ENCODE measurements at places on chromosomes 4 and X.
A peak's percentile ranks its signal among the peaks of the same experiment; 100 is the strongest.

DNA sequence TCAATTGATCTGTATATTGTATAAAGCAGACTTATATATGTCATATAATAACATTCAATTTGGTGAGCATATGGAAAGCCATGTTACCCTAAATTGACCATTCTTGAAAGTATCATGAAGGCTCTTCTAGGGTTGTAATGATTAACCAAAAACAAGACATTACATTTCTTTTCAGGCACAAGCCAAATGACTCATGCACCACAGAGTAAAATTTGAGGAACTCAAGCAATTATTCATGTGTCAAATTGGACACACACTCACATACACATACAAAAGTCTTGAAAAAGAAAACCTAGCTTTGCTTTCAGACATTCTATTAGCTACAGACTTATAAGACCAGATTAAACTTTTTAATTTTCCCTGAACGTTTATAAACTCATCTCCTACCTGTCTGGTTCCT, 146.5 kb upstream of the PCDH18 start:
- DNase-seq = no peak

GRCh38 chrX:11733614-11734013, 24.4 kb upstream of the MSL3 start:
- no peak for DNase-seq

GRCh38 chr4:122861172-122861943, 34.7 kb downstream of the FGF2 start:
- DNase-seq = no peak

DNA sequence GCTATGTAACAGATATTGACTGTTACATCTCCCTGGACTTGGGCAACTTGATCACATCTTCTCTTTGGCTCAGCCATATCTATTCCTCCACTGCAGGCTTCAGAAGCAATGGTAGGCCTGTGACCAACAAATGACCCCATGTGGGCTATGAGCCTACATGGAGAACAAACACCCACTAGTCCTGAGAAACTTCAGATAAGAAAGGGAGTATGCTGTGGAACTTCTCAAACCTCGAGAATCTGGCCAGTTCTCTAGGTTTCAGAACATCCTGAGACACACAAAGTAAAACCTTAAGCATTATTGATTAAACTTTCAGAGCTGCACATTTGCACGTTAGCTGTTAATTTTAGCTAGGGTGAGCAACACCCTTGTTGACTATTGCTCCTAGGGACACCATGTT, 16.3 kb downstream of the RBMX2 start:
- no peak for DNase-seq

GRCh38 chr4:19650903-19651864, 600.5 kb upstream of the SLIT2 start:
- no peak for DNase-seq

GRCh38 chrX:134864431-134864830, 126.4 kb upstream of the SMIM10 start:
- DNase-seq = no peak

- no peak for DNase-seq
Observed at GRCh38 chrX:148310426-148311165, 189.8 kb upstream of the AFF2 start.

GRCh38 chr4:17561195-17561909, 15.6 kb upstream of the LAP3 start:
- DNase-seq = peak; percentile 84

DNA sequence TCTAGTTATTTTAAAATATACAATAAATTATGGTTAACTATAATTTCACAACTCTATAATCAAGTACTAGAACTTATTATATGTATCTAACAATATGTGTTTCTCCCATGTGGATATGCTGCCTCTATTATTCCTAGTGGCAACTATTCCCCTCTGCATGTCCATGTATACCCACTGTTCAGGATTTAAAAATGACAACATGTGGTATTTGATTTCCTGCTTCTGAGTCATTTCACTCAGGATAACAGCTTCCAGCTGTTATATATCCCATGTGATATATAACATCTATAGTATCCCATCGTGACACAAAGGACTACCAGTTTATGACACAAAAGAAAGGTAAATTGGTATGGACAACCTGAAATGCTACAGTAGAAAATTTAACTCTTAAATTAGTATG, 167.4 kb upstream of the TACR3 start:
- no peak for DNase-seq

- DNase-seq = no peak
Observed at GRCh38 chr4:166014411-166014810, 141.4 kb downstream of the TLL1 start.

DNA sequence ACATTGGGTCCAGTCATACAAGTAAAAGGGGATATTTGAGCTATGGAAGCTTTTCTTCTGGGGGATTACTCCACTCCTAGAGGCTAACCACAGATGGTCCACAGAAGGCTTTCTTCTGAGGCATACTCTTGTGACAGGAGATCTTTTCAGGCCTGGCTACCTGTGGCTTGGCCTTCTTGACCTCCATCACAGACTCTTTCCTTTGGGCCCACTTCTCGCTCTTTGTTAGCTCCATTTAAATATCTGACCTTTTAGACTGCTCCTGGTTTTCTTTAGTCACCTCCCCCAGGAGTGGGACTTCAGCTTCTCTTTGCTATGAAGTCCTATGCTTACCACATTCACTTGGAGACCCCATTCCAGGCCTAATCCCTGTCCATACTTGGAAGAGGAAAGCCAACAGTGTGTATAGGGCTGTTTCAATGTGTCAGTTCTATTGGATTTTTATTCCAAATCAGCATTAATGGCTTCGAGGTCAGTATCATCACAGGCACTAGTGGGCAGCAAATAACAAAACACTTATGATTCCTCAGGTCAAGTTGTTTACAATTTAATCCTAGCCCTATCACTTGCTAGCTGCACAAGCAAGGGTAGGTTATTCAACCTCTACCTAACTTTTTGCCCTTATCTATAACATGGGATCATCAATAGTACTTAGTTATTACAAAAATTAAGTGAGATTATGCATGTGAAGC, 26.3 kb downstream of the GPC3 start:
- DNase-seq = no peak

DNA sequence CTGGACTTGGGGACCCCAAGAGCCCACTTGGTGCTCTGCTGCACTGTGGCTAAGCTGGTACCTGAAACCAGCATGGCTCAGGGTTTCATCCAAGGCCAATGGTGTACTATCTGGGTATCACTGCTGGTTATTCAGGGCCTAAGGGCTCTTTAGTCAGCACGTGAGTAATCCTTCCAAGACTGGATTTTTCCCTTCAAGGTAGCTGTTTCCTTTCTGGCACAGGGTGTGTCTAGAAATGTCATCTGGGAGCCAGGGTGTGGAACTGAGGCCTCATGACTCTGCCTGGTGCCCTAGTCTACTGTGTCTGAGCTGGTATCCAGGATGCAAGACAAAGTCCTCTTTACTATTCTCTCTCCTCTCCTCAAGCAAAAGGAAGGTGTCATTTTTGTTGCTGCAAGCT, 99.0 kb upstream of the QRFPR start:
- no peak for DNase-seq

- peak; percentile 34 for DNase-seq
Observed at GRCh38 chrX:129650183-129650689, 4.5 kb downstream of the APLN start.

- DNase-seq = no peak
Observed at GRCh38 chr4:93184053-93184452, 644.5 kb upstream of the ATOH1 start.

DNA sequence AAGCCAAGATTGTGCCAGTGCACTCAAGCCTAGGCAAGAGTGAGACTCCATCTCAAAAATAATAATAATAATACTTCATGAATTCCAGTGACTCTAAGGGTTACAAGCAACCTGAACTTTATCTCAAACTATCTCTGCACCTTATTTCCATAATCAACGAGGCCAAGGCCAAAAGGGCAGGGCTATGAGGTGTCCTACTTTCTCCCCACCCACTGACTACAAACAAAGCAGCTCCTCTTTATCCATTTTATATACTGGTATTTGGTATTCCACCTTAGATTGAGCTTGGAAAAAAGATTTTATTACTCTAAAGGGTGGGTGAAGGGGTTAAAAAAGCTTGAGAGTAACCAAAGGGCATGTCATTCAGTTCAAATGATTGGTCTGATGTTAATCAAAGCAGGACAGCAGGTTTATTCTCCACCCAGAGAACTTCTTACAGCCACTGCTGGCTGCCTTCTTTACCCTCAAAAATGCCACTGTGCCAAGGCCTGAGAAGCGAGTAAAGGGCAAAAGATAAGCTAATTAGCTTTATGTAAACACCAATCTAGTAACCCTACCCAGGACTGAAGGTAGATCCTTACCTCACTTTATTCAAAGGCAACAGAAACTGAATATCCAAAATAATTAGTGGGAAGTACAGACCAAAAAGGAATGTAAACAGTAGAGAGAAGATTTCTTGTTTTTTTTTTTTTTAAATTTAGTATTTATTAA, 28.2 kb downstream of the APOO start:
- DNase-seq = no peak

- DNase-seq = peak; percentile 20
Observed at GRCh38 chrX:150406596-150406995, 43.5 kb downstream of the MAMLD1 start.

DNA sequence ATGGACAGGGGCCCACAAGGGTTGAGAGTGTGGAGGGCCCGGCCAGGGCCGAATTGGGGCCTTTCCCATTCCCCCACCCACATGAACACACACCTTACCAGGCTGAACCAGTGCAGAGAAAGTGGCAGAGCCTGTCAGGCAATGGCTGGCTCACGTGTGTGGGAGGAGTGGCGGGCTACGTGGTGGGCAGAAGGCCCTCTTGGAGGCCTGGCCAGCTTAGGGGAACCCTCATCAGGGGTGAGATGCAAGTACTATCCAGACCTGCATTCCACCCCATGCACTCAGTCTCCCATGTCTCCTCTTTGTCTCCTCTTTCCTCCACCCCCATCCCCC, 965 bp downstream of the TCEAL4 start:
- DNase-seq = peak; percentile 59

- peak; percentile 55 for DNase-seq
Observed at GRCh38 chrX:23436875-23437274, 102.2 kb downstream of the PTCHD1 start.

DNA sequence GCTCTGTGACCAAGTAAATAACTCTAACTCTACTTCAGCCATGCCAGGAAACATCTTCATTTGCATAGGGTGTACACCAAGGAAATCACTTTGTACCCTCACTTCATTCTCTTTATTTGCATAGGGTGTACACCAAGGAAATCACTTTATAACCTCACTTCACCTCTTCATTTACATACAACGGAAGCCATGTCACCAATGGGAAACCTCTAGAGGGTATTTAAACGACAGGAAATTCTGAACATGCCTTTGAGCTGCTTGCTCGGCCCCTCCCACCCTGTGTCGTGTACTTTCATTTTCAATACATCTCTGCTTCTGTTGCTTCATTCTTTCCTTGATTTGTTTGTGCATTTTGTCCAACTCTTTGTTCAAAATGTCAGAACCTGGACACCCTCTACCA, 848.1 kb upstream of the FRG1 start:
- no peak for DNase-seq

GRCh38 chr4:48436318-48436717, 46.8 kb upstream of the SLC10A4 start:
- DNase-seq = no peak

- DNase-seq = no peak
Observed at GRCh38 chr4:3411676-3412075, 30.1 kb upstream of the HGFAC start.

GRCh38 chr4:25889589-25890503, 24.2 kb upstream of the SMIM20 start:
- no peak for DNase-seq

DNA sequence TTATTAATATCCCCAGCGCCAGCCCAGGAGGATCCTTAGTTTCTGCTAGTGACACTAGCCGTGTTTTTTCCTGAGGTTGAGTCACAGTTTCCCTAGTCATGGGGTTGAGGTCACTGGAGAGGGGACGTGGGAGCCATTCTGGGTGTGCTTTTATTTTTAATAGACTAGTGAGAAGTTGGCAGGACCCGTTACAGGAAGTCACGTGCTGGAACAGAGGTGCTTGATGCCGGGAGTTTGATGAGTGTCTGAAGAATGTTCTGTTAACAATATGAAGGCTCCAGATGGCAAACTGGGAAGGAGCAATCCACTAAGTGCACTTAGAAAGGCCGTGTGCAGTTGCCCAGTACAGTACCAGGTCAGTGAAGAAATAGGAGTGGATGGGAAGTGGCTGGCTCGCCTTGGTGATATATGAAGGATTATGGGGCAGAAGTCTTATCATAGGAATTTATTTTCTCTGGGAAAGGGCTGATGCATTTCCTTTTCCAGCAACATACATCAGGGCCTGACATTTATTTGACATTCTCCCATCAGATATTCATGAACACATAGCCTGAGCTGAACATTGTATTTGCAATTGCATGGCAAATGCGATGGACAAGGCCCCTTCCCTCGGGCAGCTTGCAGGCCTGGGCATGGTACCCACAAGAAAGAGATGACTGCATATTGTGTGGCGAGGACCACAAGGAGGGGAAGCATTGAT, 291.8 kb downstream of the FBXW7 start:
- no peak for DNase-seq

DNA sequence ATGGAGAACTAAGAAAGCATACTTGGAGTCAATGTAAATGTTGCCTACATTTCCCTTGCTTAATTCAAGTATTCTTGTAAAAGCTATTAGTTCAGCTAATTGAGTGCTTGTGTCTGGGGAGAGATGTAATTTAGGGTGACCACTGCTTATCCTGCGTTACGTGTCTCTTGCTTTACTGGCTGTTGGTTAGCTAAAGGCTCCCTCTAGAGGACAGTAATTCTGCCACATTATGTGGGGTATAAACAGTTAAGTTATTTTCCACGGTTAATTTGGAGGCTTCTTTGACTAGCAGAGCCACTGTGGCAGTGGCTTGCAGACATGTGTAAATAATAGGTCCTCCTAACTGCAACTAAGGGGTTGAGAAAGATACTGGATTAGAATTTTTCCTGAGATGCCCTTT, 25.3 kb upstream of the NAF1 start:
- no peak for DNase-seq

GRCh38 chr4:15918484-15919129, 19.9 kb downstream of the FGFBP1 start:
- DNase-seq = no peak

DNA sequence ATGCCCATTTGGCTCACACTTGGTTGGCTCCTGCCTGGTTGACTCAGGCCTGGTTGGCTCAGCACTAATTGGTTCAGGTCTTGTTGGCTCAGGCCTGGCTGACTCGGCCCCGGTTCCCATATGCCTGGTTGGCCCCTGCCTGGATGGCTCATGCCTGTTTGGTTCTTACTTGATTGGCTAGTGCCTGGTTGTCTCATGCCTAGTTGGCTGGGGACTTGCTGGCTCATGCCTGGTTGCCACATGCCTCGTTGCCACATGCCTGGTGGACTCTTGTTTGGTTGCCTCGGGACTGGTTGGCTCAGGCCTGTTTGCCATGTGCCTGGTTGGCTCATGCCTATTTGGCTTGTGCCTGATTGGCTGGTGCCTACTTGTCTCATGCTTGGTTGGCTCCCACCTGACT, 103.7 kb downstream of the APOOL start:
- no peak for DNase-seq
